ENCODE measurements at places on chromosomes 13 and 19.

DNA sequence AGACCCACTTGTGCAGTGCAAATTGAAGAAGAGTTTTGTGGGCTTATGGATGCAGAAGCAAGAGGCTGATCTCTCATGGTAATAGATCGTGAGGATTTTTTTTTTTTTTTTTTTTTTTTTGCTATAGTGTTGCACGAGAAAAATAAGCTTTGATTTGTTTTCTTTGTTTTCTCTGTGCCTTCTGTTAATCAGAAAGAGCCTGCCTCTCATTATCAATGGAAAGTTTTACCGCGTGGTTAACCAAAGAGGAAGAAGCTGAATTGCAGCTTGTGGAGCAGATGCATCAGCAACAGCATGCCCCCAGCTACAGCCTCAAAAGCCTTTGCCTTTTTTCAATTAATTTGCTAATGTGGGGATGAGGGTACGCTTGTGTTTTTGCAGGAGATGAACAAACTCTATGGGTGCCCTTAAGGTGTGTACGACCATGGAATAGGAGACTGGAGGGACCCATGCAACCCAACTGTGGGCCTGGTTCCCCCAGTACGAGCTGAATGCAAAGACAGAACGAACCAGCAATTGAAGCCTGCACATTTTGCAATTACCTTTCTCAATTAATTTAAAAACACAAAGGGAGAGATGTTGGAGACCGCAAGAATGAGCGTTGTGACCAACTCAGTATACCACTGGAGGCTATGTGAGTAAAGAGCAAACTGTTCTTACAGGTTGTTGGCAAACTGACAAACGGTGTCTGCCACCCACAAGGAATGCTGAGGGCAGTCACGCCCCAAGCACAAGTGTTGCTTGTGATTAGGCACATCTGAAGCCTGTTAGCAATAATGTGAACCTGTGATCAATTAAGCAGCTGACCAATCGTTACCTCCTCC, 58.6 kb upstream of the SPRY2 start:
- no peak for DNase-seq

- DNase-seq: no peak
Observed at GRCh38 chr19:12786141-12786870, 5.0 kb upstream of the JUNB start.

GRCh38 chr19:11414544-11414943, 4.6 kb downstream of the RGL3 start:
- DNase-seq: no peak

- DNase-seq: no peak
Observed at GRCh38 chr19:2291185-2291751, 9.3 kb upstream of the PEAK3 start.

GRCh38 chr19:33347300-33347699, 26.2 kb upstream of the CEBPG start:
- DNase-seq: no peak

GRCh38 chr13:24264976-24265375, 44.4 kb upstream of the C1QTNF9 start:
- DNase-seq: peak; percentile 58

DNA sequence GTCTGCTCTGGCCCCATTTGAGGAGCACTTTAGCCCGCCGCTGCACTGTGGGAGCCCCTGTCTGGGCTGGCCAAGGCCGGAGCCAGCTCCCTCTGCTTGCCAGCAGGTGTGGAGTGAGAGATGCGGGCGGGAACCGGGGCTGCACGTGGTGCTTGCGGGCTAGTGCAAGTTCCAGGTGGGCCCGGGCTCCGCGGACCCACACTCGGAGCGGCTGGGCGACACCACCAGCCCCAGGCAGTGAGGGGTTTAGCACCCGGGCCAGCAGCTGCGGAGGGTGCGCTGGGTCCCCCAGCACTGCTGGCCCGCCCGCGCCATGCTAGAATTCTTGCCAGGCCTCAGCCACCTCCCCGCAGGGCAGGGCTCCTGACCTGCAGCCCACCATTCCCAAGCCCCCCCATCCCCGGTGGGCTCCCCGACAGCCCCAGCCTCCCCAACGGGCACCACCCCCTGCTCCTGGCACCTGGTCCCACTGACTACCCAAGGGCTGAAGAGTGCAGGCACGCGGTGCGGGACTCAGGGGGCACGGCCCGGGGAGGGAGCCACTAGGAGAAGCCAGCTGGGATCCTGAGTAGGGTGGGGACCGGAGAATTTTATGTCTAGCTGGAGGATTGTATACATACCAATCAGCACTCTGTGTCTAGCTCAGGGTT, 19.1 kb downstream of the COMMD6 start:
- no peak for DNase-seq

GRCh38 chr19:45103508-45104319, 10.7 kb downstream of the PPP1R37 start:
- DNase-seq: no peak

- DNase-seq: no peak
Observed at GRCh38 chr19:39818626-39819097, 15.3 kb downstream of the DYRK1B start.

GRCh38 chr19:57191141-57192076, at the start of gene ZNF264:
Gene ZNF264 (plus strand): TSS chr19:57191500. CDS start chr19:57191914, 414 bp downstream.
- peak; percentile 83 for DNase-seq

DNA sequence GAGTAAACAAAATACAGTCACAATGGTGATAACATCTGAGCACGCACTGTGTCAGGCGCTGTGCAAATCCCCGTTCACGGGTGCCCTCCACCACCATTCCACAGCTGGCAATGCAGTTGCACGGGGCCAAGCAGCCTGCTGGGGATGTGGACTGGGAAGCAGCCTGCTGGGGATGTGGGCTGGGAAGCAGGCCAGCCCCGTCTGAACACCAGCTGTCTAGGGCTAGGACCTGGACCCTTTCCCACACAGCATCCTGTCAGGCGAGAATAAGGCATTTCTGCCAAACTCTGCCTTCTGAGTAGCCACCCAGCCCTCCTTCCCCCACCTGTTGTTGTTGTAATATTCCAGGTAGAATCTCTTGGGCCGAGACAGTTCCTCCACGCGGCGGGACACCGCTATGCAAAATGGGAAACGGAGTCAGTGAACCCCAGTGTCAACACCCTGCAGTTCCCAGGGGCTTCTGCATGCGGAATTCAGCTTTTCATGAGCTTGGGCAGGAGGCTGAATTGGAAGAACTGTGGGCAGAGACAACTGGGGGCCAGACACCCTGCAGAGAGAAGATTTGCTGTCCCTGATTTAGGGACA, 27.8 kb upstream of the MIER2 start:
- DNase-seq: no peak

GRCh38 chr13:50055454-50055853, 40.2 kb downstream of the KCNRG start:
- DNase-seq: no peak

GRCh38 chr13:43470610-43471009, 316.2 kb downstream of the ENOX1 start:
- DNase-seq: no peak

DNA sequence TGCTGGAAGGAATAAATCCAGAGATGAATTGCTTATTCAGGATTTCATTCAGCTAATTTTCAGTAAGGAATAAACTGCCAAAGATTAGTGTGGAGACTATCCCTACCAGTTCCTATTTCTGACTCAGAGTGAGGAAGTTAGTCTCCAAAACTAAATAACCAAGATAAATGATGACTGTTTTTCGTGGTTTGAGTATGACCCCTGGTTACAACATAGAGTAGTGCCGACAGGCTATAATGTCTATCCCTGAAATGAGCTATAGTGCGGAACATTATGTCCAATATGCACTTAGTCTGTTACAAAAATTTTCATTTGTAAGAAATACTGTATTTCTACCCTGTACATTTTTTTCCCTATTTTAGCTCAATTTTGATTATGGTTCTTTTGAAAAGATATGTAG, 51.4 kb downstream of the NBEA start:
- no peak for DNase-seq

DNA sequence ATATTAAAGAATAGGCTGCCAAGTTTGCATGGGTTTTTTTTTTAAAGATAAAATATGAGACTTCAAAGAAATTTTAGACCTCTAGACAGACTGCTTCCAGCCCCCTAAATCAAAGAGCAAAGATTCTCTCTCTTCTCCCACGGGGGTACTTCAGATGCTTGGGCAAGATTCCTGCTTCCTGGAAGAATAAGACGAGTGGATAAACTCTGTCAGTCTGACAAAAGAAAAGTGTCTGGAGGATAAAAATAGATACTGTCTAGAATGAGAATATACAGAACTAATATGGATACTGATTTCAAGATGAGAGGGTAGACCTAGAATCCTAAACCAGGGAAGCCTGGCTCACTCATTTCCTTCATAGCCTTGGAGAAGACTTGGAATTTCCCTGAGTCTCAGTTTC, 435.1 kb downstream of the FOXO1 start:
- DNase-seq: no peak

DNA sequence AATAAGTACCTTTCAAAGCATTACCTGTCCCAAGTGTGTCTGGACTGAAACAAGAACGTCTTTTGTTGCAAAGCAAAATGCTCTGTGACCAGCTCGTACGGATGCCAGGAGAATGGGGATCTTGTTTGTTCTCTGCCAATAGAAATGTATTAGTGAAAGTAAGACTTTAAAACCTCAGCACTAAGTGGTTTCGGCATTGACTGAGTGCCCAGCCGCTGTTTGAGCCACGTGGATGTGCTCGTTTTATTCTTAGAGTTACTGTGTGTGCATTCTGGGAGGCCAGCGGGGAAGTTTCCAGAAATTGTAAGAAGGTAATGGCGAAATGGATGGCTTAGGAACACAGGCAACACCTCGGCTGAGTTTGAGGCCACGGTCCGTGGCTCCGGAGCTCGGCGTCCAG, 117.1 kb upstream of the USP29 start:
- DNase-seq: no peak

DNA sequence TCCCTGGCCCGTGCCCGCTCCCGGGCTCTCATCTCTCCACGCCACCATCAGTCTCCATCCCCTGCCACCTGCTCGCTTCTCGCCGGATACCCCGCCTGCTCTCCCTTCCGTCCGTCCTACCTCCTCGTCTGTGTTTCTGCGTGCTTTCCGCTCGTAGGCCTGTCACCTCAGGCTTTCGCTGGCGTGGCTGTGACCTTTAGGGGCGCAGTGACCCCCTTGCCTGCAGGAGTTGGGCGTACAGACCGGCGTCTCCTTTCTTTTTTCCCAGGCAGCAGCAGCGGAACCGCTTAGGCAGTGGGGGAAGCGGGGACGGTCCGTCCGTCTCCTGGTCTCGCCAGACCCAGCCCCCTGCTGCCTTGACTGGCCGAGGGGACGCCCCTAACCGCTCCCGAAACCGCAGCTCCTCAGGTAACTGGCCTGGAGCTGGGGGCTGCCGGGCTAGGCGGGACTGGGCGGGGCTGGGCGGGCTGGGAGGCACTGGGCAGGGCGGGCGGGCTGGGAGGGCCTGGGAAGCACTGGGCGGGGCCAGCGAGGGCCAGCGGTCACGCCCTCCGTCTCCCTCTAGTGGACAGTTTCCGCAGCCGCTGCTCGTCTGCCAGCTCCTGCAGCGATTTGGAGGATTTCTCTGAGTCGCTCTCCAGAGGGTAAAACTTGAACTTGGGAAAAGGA, 6.3 kb downstream of the PGLYRP1 start:
- DNase-seq: peak; percentile 58

- no peak for DNase-seq
Observed at GRCh38 chr13:91482427-91482826, 84.0 kb downstream of the GPC5 start.

DNA sequence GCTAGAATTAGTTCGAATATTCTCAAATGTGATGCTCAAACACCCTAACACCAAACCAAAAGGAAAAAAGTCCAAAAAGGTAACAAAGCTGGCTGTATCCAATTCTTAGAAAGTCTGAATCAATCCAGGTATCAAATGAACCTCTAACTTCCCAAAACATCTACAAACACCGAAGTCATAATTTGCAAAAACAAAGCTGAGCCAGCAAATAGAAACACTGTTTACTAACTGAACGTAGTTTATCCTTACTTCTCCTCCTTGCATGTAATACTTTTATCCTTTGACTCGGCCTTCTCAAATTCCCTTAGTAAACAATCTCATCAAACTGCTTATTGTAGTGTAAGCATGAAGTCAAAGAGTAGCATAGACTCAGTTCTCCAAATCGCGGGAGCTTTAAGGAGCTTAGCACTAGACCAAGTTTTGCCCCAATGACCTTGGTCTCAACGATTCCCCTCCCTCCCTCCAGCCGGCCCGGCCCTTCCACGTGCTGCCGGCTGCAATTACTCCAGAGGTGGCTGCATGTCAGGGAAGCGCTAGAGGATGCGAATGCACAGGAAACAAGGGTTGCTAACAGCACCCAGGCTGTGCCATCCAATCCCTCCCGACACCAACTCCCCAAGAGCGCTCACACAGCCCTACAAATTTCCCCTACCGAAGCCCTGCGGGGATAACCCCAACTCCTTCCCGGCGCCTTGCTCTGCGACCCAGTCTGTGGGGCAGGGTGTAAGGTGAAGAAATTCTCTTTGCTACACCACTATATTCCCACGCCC, 693 bp downstream of the XPO4 start:
- DNase-seq: peak; percentile 18

DNA sequence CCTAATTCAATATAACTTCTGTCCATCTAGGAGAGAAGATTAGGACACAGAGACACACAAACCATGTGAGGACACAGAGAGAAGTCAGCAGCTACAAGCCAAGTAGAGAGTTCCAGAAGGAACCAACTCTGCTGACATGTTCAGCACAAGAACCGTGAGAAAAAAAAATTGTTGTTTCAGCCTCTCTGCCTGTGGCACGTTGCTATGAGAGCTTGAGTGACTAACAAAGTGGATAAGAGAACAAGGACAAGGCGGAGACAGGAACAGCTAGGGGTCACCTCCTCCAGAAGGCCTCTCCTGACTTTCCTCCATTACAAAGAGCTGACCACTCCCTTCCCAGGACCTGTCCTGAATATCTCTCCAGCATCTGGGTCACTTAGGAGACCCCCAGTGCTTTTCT, 5.6 kb upstream of the SIGLEC12 start:
- DNase-seq: no peak

DNA sequence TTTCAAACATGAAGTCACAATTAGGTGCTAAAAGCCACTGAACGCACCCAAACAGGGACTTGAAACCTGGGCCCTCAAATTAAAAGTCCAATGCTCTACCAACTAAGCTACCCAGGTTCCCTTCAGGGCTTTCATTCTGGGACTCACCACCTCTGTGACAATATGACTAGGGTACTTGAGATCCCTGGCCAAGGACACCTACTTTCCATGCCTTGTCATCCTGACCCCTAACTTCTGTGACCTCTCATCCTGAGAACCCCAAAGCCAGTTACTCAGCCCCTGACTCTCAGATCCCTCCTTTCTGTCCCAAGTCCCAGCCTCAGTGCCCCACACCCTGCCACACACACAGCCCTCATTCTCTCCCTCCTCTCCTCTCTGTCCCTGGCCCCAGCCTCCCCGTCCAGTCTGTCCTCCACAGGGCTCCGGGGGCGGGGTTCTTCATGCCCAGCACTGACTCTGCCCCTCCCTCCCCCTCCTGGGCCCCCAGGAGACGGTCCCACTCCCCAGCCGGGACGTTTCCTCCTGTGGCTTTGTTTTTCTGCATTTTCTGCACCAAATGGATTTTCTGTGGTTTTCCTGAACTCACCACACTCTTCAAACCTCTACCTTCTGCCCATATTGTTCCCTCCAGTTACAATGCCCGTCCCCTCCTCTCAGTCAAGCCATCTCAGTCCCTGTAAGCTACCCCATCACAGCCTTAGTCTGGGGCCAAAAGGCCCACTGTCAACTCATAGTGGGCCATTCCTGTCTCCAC, 7.0 kb downstream of the RCN3 start:
- no peak for DNase-seq

Measured in stimulated activated CD4-positive, alpha-beta T cell treated with anti-CD3 and anti-CD28 coated beads, TNF-alpha, amount 100 ng/mL, for 1 hour (primary cell).